T-cell (primary cell): ENCODE measurements at places on chromosomes 2 and 18. TPM values are rescaled to one million over a fixed set of nuclear protein-coding genes. Genes with fewer than 3 reads are reported as not detected.

DNA sequence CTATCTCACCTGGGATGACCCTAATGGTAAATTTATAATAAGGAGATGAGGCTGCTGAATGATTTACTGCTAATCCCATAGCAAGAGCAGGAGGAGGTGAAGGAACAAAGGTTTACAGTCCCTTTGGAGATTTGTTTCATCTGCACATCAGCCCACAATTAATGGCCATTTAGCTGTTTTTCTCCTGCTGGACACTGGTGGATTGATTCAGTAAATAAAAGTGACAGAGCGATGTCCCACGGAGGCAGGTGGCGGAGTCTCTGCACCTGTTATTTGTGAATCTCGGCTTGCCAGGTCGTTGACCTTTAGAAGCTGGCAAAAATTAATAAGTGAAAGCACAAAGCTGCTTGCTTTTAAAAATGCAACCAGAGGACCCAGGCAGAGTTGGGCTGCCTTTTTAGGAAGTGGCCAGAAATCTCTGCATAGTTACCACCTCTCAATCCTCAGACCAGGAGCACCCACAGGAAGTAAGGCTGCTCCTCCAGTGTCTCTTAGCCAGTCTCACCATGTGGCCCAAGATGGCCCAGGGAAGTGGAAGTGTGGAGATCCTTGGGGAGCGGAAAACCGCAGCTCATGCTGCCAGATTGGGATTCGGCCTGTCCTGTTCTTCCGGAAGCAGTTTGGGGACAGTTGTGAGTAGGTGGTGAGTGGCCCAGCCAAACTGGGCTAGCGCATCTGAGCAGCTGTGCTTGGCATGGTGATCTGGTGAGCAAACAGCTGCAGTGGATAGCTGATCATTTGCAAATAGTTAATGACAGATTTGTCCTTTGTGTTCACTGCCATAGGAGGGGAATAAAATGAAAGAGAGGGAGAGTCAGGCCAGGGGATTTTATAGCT is 1005.7 kb upstream of the PIK3C3 start:
- H3K27ac ChIP-seq: no peak overlapping the region
- no peak overlapping the region for H3K4me3 ChIP-seq
- H3K36me3 ChIP-seq: no peaks in the 10 kb centered on the region
- H3K27me3 ChIP-seq: no peaks in the 10 kb centered on the region
- DNase-seq: no peak
- no peaks in the 10 kb centered on the region for H3K4me1 ChIP-seq

GRCh38 chr2:108565778-108566375 is 31.6 kb downstream of the LIMS1 start:
- no peak overlapping the region for H3K27ac ChIP-seq
- no peaks in the 10 kb centered on the region for H3K27me3 ChIP-seq
- no peak overlapping the region for H3K4me3 ChIP-seq
- no peak for DNase-seq

DNA sequence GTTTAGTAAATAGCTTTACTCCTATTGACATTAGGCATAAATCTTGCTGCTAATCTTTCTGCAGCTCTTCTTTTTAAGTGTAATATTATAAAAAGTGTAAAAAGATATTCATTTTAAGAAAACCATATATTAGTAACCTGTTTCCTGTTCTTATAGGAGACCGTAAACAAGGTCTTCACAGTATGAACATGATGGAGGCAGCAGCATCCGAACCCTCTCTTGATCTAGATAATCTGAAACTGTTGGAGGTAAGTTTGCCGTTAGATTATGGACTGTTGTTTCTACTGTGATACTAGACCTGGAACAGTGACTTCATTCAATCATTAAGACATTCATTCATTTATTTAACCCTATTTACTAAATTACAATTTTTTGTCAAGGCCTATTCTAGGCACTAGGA is 120.0 kb upstream of the FAM117B start:
- no peaks in the 10 kb centered on the region for H3K4me1 ChIP-seq
- peaks cover 11% of the 10 kb centered on the region for H3K36me3 ChIP-seq
- H3K4me3 ChIP-seq: no peak overlapping the region
- no peaks in the 10 kb centered on the region for H3K27me3 ChIP-seq
- DNase-seq: no peak

DNA sequence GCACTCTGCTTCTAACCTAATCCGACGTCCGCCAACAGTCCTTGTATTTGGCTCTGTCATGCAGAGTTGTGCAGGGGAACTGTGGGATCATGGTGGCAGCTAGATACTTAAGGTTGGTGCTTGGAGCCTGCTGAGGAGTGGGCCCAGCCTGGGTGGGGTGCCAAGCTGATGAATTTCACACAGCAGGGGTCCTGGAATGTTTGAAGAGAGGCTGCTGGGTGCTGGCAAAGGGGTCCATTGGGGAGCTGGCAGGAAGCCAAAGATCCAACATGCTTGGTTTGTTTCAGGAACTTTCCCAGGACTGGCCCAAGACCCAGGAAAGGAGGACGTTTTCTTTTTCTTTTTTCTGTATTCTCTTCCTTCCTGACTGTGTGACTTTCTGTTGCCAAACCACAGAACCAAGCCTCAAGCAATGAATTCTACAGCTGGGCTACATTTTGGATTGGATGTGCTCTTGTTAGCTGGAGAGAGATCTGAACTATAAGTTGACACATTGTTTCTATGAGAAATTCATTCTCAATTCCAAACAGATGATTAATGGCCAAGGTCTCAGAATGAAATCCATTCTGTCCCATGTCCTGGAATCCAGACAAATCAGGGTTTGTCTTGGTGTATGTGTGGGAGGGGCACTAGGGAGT is 49.9 kb downstream of the DHRS9 start:
- no peak overlapping the region for H3K27ac ChIP-seq
- H3K27me3 ChIP-seq: peaks cover 10% of the 10 kb centered on the region
- H3K4me3 ChIP-seq: no peak overlapping the region
- no peak for DNase-seq

The HS6ST1 gene
- total RNA-seq: 7.6 TPM
